ENCODE measurements at places on chromosomes 3 and 15.

DNA sequence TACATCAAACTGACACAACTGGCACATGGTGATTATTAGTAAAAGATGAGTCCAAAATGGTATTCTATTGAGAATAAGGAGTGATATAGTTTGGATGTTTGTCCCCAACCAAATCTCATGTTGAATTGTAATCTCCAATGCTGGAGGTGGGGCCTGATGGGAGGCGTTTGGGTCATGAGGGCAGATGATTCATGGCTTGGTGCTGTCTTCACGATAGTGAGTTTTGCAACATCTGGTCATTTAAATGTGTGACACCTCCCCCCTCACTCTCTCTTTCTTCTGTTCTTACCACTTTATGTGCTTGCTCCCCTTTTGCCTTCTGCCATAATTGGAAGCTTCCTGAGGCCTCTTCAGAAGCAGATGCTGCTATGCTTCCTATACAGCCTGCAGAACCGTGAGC is 90.6 kb downstream of the RSL24D1 start:
- DNase-seq: no peak

DNA sequence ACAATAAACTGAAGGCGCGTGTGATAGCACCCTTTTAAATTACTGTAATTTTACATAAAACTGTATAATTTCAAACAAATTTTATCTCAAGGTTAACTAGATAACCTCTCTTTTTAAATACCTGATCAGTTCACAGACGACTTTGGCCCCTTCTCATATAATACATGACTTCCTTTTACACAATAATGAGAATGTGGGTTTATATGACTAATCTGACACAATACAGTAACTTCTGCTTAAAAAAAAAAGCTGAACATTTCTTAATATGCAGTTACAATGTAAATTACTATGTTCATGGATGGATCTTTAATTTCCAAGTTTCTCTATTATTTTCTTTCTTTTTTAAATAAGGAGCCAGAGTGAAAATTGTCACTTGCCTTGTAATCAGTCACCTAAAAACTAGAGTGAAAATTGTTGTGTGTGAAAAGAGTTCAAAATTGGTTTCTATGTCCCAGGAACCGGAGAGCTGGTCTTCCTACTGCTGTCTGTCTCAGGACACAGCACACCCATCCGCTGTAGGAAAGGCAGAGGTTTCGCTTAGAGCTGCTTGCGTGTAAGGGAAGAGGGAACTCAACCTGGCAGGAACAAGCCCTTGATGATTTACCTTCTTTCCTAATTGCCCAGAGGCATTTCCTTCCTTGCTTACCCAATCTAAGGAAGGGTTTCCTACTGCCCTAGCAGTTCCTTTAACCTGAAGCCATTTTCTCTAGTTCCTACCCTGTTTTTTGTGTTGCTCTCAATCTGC is 33.3 kb downstream of the PLD1 start:
- DNase-seq: peak; percentile 53

GRCh38 chr3:54262541-54262940 is 140.2 kb downstream of the CACNA2D3 start:
- peak; percentile 69 for DNase-seq

GRCh38 chr3:157428853-157429252 is 7.8 kb upstream of the PTX3 start:
- no peak for DNase-seq

GRCh38 chr15:45314960-45315359 is 62.9 kb downstream of the SLC28A2 start:
- peak; percentile 36 for DNase-seq

GRCh38 chr15:65908876-65909275 is 39.6 kb downstream of the RAB11A start:
- DNase-seq: no peak

- DNase-seq: no peak
These were observed 8.3 kb downstream of the SHC4 start for GRCh38 chr15:48955370-48955769.

DNA sequence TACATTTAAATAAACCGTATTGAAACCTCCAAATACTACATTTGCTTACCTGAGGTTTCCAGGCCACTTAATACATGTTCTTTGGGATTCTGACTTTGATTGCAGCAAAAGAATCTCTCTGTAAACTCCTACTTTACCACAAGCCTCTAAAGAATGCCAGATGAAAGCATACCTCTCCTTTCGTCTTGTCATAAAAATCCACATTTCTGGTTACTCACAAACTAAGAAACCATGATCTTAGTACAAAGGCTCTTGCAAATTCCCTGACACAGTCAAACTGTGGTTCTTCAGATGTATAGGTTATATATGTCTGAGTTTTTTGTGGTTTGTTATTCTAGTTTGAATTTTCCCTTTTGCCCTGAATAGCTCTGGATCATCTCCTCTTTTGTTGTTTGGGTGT is 188.4 kb downstream of the RAP2B start:
- no peak for DNase-seq

- DNase-seq: no peak
These were observed 671.6 kb upstream of the SGO1 start for GRCh38 chr3:20857636-20858035.

DNA sequence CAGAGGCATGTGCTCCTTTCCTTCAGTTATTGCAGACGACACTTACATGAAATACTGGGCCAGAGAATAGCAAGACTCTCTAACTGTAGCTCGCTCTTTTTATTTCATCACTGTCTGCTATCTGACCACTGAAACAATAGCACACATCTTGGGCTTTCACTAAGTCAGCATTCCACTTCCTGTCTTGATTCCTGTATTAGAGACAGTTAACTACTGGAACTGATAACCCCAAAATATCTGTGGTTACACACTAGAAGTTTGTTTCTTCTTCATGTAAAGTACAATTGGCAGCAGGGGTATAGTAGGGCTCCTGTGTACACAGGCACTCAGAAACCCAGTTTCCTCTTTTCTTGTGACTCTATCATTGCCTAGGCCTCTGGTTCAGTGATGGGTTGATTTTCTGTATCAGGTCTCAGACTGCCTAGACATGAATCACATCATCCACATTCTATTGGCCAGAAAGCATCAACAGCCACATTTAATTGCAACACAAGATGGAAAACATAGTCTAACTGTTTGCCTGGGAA is 230.2 kb upstream of the CD96 start:
- peak; percentile 74 for DNase-seq

DNA sequence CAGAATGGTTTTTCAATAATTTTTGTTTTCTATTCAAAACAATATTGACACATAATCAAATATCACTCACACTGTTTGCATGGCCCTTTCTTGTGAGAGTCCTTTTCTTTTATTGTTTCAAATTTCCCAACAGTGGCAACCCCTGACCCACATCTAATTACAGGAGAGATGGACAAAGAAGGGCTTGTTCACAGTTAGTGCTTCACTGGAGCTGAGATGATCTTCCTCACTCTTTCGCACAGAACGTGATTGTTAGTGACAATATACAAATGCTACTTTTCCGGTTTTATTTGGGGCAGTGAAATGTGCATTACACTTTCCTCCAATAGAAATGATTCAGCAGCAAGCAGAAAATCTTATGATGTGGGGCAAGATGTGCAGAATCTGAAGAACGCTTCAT is 38.6 kb upstream of the TTC14 start:
- no peak for DNase-seq

DNA sequence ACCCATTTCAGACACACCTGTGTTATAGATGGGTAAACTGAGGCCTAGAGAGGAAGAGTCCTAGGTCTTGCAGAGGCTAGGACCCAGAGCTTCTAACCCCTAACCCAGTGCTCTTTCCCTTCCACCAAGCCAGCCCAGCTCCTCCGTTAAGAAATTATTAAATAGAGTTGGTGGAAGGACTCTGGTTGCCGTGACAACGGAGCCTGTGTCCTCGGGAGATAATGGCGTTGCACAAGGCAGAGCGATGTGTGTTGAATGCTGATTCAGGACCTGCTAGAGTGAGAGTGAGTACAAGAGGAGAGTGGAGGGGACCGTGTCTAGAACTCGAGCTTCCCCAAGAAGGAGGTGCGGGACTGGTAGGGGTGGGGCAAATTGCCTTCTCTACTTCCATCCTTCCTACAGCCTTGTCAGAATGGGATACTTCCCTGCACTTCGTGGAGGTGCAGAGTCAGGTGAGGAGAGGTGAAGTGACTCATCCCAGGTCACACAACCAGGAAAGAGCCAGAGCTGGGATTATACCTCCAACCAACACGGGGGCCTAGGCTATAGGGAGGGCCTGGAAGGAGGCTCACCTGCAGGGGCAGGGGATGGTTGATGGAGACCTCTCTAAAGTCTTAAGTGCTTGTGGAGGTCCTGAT is 8.6 kb downstream of the SLC6A1 start:
- DNase-seq: no peak

DNA sequence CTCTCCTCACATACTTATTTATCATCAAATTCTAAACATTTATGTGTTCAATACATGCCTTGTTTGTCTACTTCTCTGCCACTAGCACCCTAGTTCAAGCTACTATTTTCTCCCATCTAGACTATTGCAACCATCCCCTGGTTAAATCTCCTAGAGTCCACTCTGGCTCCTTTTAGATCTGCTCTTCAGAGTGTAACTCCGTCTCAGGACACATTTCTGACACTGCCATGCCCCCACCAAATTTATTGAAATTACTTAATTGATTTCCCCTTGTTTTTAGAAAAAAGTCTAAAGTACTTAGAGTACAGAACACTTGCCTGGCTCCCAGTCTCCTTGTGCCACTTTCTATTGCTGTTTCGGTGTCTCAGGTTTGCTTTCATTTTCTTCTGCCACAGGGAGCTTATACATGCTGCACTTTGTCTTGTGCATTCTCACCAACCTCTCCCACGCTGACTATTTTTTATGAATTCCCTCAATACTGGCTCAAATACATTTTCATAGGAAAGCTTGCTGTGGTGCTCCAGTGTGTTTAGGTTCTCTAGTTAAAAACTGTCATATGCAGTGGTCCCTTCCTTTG is 792.3 kb downstream of the DIPK2A start:
- DNase-seq: no peak

DNA sequence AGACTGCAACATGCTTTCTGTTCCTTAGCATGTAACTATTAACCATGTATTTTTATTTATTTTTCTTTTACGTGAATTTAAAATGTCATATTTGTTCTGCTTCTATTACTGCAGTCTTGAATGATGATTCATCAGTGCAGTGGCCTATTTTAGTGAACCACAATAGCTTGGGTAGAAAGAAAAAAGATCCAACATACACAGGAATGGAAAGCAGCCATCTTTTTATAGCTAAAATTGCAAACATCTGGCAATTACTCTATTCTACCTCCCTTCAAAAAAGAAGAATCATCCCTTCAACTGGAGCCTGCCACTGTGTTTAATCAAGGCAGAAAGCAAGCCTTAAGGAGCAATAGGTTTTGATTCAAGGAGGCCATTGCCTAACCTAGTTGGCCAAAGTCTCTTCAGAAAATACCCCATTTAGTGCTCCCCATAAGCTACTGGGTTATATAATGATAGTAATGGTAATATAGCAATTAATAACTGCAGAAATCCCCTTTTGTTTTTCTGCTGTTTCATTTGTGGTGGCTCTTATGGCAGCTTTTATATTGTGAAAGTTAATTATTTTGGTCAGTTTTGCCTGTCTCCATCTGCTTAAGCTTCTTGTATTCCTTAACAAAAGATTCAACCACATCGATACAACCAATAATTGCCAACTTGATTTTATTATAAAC is 267.3 kb downstream of the LPP start:
- DNase-seq: peak; percentile 12

- no peak for DNase-seq
These were observed 280.0 kb upstream of the TRIM42 start for GRCh38 chr3:140397847-140398246.

DNA sequence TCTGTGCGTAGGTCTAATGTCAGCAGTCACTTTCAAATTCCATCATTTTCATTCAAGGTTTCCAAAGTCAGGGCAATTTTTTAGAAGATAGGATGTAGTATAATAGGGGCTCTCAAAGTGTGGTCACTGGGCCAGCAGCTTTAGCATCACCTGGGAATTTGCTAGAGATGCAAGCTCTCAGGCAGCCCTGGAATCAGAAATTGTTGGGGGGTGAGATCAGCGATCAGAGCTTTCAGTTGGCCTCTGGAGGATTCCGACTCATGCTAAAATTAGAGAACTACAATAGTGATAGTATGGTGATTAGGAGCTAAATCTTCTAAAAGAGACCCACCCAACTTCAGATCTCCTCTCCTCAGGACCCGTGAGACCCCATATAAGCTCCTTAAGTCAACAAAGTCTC is 2.4 kb upstream of the FRMD4B start:
- no peak for DNase-seq

GRCh38 chr15:48556159-48556897 is 89.2 kb downstream of the FBN1 start:
- DNase-seq: no peak

GRCh38 chr3:148680289-148680688 is 17.4 kb upstream of the AGTR1 start:
- no peak for DNase-seq

DNA sequence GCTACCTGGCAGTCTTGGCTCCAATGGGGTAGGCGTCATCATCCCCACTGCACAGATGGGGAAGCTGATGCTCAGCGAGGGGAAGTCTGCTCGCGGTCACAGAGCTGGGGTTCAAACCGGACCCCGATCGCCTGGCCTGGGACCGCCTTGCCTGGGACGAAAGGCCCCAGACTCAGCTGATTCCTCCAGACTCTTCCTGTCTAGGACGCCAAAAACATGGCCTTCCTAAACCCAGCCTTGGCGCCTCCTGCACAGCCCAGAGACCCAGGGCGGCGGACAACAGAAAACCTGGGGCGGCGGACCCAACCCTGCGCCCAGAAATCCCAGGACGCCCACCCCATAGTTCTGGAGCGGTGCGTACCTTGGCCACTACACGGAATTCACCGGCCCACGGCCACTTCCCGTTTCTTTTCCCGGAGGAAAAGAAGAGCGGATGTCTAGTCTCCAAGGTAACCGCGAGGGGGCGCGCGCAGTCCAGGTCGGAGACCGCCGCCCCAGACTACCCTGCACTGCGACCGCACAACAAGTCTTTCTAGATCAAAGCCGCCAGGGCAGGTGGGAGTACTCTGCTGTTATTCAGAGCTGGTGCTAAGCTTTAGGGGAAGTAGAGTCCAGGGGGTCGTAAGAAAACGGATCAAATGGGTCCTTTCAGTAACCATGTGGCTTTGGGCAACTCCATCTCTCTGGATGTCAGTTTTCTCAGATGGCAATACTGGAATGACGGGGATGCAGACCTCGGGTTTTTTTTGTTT is 4.9 kb upstream of the IL17RD start:
- peak; percentile 66 for DNase-seq

DNA sequence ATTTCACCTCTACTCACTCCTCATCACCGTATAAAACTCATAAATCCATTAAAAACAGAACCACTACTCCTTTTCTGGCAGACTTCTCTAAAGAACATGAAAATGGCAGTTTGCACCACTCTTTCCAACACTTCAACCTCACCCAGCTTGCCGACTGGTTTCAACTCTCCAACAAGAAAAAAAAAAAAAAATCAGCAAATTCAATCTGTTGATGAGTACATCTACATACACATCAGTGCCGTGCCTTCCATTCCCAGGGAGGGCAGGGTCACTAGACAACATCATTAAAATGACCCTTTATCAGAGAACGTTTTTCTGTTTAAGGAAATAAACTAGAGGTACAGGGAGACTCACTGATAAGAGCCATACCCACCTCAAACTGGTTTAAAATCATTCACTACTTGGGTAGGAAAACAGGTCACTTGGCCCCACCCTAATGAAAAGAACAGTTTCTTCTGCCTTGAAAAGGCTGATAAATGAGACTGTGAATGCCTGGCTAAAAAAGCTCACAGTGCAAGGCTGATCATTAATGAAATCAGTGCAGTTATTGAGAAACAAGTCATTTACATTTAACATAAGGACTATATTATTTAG is 6.0 kb downstream of the ANXA2 start:
- DNase-seq: no peak
